ENCODE measurements at places on chromosomes 1 and 21.

DNA sequence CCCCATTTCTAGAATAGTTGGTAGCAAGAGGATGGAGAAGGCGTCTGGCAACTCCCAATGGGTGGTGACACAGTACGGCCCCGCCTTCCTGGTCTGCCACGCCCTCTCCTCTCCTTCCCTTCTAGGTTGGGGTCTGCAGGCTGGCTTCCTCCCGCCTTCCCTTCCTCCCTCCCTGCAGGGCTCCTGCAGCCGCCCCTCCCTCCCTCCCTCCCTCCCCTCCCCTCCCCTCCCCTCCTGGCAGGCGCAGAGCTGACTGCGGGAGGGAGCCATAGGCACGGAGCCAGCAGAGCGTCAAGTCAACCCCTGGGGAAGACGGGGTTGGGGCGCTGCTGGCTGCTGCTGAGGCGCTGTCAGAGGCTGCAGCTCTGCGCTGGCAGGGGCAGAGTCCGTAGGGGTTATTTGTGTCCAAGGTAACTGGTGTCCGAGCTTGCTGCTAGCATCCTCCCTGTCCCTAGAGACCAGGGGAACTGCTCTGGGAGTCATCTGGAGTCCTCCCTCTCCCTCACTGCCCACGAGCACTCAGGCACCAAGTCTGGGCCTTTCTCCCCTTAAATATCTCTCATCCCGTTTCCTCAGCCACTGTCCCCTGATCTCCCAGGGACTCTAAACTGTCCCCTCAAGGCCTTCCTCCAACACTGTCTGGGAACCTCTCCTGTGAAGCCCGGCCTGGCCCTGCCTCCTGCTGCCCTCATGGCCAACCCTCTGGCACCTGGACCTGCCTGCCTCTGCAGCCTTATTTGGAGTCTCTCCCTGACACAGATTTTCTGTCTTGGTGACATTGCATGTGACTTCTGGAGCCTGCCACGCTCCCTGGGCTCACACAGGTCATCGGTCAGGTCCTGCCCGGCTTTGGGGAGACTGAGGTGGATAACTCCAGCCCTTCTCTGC is 57.4 kb upstream of the ACOT11 start:
- DNase-seq: no peak

GRCh38 chr21:35648512-35648911 is 411.8 kb downstream of the SETD4 start:
- no peak for DNase-seq

DNA sequence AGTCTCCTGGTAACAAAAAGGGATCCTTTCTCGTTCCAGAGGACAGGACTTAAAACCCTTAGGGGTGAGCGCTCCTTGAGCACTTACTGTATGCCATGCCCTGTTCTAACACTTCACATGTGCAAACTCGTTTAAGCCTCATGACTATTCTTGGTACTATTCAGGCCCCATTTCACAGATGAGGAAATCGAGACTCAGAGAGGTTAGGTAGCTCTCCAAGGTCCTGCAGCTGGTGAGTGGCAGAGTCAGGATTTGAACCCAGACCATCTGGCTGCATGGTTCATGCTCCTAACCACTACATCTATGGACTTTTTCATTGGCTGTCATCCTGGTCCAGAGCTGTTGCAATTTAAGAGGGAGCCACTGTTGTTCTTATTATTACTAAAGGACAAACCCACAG is 46.7 kb upstream of the WNT4 start:
- DNase-seq: no peak

GRCh38 chr1:110555807-110556470 is 37.0 kb upstream of the KCNA10 start:
- DNase-seq: no peak

DNA sequence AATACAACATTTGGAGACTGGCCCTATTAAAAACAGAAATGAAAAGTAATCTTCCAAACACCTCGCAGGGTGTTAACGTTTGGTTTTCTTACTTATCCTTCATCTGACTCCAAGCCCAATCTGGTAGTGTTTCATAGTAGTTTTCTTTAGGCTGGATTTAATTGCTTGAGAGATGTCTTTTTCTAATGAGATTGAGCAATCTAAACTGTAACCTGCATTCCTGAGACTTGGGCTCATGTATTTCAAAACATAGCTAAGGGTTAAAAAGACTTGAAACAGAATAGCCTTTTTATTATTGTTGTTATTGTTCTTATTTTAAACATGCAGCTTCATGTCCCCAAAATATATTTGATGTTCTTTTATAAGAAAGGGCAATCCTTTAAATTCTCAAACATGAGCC is 278.9 kb downstream of the TGFB2 start:
- no peak for DNase-seq

- peak; percentile 5 for DNase-seq
Observed at GRCh38 chr1:112808861-112809684, 93.9 kb upstream of the PPM1J start.

- no peak for DNase-seq
Observed at GRCh38 chr1:156623946-156624813, 5.0 kb downstream of the HAPLN2 start.

- DNase-seq: no peak
Observed at GRCh38 chr21:25424634-25425033, 182.6 kb downstream of the MRPL39 start.

DNA sequence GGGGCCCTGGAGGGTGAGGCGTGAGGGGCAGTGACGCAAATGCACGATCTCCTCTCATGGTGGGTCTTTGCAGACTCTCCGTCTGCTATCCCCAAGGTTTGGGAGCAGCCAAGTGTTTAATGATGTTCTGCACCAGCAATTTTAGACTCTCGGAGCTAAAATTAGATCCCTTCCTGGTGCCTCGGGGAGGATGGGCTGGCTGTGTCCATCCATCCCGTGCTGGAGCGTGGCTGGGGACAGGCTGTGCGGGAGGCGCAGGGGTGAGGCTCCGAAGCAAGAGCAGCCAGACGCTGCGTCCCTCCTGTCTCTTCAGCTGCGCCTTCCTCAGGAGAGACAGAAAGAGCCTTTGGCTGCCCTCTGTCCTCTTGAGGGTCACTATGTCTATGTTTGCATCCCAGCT is 387.6 kb downstream of the CAMTA1 start:
- no peak for DNase-seq

GRCh38 chr21:44509539-44509938 is 30.5 kb downstream of the KRTAP10-1 start:
- no peak for DNase-seq

DNA sequence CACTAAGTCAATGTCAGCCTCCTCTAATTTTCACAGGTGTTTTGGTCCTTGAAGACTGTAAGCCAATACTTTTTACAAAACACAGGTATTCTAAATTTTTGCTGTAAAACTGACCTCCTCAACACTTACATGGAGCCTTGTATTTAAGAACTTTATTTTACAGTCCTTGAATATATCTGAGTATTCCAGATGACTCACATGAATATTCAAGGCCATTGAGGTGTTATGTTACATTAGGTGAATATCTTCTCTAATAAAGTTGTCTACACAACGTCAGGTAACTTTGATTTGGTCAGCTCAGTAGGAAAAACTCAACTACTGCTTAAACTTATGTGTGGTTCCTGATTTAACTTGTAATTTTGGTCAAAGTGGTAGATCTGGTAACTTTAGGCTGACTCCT is 254.2 kb downstream of the OLFM3 start:
- no peak for DNase-seq

DNA sequence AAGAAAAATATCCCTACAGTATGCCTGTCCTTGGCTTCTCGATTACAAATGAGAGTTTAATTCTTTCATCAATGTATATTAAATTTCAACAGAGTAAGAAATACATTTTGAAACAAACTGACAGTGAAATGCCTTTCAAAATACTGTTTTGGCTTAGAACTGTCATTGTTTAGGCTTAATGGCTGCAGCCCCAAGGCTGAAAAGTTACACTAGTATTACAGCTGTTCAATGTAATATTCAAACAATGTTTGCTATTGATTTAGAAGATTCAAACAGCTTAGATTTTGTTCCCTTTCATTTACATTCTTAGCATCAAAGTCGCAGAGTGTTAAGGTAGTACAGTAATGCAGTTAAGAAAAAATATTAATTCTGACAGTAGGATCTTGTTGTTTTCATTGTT is 882.9 kb upstream of the ADGRL2 start:
- DNase-seq: no peak

DNA sequence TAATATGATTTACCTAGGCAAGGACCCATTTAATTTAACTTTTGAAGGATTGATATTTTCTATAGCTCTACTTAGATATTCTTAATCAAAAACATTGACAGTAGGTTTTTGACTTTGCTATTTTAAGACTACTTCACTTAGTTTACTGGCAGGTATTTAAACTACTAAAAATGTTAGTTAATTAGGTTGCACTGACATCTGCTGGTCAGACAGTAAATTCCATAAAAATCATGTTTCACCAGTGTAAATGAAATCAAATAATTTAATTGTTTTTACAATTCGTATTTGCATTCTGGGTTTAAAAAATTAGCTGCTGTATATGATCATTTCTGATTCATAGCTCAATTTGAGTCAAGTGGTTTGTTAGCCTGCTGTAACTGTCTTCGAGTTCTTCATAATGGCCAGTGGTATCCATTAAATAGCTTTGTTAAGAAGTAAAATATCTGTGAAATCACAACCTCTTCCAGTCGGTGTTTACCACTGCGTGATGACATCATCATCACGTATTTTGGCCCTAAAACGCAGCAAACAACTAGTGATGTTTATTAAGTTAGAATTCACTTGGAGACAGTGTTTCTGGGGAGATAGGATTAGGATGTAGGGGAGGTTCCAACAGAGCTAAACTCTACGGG is 26.2 kb downstream of the EXTL2 start:
- no peak for DNase-seq

GRCh38 chr1:9224664-9225410 is 9.7 kb upstream of the H6PD start:
- DNase-seq: no peak

GRCh38 chr1:214538496-214538895 is 12.9 kb downstream of the PTPN14 start:
- DNase-seq: no peak

- no peak for DNase-seq
Observed at GRCh38 chr1:244919320-244920282, 55.3 kb upstream of the HNRNPU start.

DNA sequence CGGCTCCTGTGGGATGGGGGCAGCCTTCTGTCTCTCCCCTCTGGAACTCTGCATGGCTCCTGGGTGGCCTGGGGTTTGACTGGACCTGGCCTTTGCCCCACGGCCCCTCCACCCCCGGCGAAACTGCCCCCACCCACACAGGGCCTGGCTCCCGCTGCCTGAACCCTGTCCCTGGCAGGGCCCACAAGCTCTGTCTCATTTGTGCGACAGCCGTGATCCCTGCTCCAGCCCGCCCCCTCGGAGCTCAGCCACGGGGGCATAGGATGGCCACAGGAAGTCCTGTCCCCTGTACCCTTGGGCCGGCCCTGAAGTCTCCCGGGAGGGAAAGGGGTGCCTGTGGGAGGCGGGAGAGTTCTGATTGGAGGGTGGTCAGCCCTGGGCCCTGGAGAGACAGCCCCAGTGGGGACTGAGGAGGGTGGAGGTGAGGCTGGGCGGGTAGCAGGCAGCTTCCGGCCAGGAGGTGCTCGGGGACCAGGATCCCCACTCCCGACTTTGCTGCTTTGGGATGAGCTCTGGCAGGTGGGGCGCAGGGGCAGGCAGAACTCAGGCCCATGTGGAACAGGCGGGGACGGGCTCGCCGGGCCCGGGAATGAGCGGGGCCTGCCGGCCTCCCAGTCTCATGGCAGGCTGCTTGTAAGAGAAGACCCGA is 45.1 kb downstream of the SLX9 start:
- no peak for DNase-seq

DNA sequence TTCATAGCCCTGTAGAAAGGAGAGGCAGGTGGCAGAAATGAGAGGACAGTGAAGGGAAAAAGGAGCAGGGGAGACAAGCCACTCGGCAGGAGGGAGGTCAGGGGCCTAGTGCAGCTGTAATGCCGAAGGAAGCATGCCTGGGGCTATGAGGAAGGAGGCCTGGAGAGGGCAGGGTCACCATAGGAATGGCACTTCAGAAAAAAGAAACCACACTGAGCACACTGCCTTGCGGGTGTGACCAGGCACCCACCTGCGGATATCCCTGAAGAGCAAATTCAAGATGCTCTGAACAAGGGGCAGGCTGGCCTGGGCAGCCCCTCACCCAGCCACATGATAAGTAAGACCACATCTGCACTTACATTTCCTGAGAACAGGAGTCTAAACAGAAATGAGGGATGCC is 104.7 kb downstream of the JAK1 start:
- DNase-seq: no peak

- DNase-seq: no peak
Observed at GRCh38 chr1:11948822-11949458, 14.4 kb downstream of the PLOD1 start.

Data from stimulated activated CD8-positive, alpha-beta memory T cell treated with anti-CD3 and anti-CD28 coated beads, Interleukin-4, amount 100 ng/mL, for 1 hour (primary cell).